Right forelimb (tissue), 1 donor: ENCODE measurements at places on chromosomes 1 and 21.

GRCh38 chr1:155990005-155990739, 11.8 kb upstream of the ARHGEF2 start:
- no peak for DNase-seq

DNA sequence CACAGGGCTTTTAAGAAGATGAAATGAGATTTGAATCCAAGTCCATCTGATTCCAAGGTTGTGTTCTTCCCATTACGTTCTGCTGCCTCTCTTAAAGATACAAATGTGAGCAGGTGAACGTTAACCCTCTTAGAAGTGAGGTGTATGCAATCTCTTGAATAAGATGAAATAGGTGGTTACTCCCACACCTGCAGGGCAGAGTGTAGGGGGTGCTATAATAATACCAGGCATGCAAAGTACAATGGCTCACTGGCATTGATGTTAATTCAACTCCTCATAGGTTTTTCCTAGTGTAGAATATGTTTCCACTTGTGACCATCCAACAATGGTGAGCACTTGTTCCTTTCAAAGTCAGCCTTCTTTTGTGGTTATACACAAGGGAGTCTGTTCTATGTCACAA, 163.0 kb downstream of the ASTN1 start:
- DNase-seq = no peak

DNA sequence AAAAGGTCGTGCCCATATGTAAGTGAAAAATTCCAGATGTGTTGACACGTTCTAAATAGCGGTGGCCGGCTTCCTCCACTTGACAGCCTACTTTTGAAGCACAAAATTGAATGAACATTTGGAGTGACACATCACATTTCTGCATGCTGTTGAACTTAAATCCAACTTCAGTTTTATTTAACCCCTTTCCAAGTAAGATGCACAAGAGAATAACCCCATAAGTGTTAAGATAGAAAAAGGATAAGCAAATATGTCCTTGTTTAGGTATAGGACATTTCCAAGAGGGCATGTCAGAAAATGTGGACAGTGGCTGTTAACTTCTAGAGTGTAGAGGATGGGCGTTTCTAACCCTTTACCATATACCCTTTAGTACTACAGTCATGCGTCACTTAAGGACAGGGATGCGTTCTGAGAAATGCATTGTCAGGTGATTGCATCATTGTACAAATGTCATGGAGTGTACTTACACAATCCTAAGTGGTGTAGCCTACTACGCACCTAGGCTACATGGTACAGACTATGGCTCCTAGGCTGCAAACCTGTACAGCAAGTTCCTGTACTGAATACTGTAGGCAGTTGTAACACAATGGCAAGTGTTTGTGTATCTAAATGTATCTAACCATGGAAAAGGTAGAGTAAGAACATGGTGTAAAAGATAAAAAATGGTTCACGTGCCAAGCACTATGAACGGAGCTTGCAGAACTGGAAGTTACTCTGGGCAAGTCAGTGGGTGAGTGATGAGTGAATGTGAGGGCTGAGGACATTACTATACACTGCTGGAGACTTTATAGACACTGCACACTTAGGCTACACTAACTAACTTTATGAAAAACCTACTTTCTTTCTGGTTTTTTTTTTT, 9.3 kb upstream of the FAM89A start:
- no peak for DNase-seq

DNA sequence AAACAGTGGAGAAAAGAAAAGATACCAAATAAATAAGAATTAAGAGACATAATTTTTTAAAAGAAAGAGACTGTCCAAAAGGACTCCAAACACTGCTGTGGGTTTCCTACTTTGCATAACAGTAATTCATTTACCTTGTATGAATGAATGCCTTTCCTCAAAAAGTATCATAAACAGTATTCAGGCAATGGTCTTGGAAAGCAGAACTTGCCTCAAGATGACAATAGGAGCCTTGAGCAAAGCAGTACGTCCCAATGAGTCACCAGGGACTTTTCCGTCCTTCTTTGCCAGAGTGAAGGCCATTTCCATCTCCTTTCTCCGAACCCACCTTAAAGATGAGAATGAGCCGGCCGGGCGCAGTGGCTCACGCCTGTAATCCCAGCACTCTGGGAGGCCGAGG, 186.4 kb downstream of the ZBTB18 start:
- DNase-seq = no peak

- DNase-seq = no peak
Observed at GRCh38 chr1:176949033-176949662, 215.4 kb downstream of the ASTN1 start.

DNA sequence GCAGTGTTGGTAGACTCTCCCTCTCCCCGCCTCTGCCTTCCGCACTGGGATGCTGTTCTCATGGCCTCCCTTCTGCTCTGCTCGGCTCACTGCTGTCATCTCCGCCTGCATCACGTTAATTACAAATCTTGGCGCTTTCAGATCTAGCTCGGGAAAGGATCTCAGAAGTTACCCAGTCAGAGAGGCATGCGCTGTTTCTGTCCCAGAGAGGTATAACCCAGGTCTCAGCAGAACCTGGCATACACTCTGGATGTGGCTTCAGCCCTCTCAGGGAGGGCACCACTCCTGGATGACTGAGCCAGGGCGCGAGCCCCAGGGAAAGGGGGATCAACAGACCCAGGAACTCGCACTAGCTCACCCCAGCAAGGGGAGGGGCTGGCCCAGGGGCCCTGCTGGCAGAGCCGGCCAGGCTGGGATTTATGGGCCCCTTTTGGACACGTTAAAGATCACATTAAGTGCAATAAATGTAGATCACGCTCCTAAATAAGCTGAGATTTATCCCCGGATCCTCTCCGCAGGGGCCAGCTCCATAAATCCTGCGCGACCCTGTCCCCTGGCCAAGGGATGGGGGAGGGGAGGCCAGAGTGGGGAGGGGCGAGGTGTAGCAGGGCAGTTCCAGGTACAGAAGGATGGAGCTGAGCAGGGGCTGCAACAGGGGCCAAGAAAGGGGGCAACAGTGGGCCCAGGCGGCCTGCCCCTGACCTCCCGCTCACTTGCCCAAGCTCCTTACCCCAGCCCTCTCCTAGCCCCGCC, 101.3 kb upstream of the ZBTB40 start:
- DNase-seq = no peak

GRCh38 chr1:224719716-224720115, 103.6 kb downstream of the CNIH3 start:
- no peak for DNase-seq

DNA sequence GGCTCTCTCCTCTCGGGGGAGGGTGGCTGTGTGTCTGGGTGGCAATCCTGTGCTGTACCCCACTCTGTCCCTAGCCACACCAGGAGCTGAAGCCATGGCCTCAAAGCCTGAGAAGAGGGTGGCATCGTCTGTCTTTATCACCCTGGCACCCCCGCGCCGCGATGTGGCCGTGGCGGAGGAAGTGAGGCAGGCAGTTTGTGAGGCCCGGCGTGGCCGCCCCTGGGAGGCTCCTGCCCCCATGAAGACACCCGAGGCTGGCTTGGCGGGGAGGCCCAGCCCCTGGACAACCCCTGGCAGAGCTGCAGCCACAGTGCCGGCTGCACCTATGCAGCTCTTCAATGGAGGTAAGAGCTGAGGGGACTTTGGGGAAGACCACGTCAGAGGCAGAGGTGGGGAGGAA, 6.3 kb downstream of the FBLIM1 start:
- no peak for DNase-seq

GRCh38 chr1:61741711-61742619, at the start of gene PATJ:
Gene PATJ, plus strand, starts transcription at chr1:61742480. Its CDS starts 20,413 bp downstream, at chr1:61762893.
- DNase-seq = peak; percentile 75

DNA sequence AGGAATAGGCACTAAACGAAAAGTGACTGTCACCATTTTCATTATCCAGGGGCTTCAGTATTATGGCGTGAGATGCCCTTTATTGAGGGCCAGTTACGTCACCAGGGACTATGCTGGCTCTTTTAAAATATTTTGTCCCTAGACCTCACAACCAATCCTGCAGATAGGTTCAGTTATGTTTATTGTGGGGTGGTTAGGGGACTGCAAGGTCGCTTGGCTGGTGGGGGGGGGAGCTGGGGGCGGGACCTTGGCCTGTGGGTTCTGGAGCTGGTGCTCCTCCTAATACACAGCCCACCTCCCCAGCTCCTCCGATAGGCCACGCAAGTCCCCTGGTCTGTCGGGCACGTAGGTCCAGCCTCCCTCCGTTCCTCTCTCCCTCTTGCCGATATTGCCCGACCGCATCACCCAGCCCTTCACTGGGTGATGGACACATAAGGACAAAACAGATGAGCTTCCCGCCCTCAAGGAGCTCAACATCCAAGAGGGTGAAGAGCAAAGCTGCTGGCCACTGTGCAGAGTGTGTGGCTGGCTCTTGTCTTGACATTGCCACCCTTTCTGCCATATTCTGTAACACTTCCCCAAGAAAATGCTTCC, 271.8 kb downstream of the MATN1 start:
- no peak for DNase-seq

DNA sequence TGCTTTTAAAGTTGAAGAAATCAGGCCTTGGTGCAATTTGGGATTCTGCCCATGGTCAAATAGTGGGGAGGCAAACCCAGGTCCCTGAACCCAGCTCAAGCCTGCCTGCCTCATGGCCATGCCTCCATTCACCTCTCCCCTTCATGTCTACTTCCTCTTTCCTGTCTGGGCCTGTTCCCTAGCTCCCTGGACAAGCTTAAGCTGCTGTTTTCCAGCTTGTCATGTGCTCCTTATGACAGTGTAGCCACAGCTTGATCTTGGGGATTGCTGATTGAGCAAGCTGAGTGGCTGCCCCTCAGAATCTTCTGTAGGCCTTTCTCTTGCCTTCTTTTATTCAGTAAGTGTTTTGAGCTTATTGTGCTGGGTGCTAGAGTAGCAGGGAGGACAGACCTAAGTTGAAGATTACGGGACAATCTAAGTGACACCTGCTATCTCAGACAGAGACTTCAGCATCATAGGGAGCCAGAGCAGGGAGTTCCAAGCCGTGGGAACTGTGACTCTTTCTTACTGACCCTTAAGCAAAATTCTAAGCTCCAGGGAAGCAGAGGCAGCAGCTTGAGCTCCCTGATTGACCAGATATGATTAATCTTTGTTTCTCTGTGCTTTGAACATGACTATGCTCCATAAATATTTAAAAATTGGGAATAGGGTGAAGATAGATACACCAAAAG, 520 bp upstream of the MR1 start:
- DNase-seq = no peak

- DNase-seq = no peak
Observed at GRCh38 chr21:45481977-45482898, 60.0 kb downstream of the SLC19A1 start.

GRCh38 chr1:185441605-185442004, 124.6 kb upstream of the IVNS1ABP start:
- no peak for DNase-seq

DNA sequence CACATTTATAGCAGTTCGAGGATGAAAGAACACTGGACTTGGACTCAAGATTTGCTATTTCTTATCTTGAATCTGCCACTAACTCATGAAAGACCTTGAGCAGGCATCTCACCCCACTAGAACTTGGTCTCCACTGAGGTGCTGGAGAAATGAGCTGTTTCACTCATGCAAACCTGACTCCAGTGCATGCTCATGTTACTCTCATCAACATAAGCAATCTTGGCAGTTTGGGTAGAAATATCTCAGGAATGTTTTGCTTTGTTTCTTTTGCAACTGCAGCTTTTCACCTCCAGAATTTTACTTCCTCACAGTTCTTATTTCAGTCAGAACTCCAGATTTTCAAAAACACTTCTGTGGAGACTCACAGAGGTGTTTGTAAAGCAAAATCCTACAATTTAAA, 46.2 kb upstream of the DAB1 start:
- DNase-seq = no peak

DNA sequence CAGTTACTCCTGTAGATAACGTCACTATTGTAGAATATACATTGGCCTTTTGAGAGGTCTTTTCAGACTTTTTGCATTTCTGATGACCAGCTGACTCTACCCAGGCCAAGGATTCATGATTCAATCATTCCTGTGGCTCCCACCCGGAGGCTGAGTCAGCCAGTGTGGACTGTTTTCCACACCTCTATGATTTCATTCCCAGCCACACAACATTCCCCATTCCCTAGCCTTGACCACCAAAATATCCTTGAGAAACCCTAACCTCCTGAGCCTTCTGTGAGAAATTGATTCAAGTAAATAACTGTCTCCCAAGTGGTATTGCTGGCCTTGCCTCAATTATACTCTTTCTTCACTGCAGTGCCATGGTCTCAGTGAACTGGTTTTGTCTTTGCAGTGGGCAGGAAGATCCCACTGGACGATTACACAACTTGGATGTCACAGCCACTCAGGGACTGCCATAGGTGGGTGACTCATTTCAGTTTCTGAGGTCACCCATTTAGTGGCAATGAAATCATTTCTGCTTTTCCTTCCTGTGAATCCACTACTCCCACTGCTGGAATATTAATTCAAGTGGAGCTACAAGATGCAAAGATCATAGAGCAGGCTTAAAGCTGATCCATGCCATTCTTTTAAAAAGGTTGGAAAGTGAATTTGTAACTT, 518.6 kb upstream of the ZP4 start:
- no peak for DNase-seq

DNA sequence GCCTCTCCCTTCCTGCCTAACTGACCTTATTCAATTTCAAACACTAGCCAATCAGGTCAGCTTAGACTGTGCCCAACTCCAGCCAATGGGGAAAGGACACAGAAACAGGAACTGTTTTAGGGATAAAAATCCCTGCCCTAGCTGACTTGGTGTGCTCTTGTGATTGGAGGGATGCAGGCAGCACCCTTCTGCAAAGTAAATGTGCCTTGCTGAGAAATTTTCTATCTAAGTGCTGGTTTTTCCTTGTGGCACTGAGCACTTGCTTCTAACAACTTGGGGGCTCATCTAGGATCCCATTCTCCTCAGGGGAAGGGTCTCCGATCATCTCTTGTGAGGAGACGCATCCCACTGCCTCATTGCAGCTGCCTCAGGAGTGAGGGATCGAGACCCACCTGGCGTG, 10.7 kb upstream of the CD2 start:
- DNase-seq = no peak

GRCh38 chr1:223479718-223480425, 86.7 kb downstream of the CCDC185 start:
- DNase-seq = no peak

DNA sequence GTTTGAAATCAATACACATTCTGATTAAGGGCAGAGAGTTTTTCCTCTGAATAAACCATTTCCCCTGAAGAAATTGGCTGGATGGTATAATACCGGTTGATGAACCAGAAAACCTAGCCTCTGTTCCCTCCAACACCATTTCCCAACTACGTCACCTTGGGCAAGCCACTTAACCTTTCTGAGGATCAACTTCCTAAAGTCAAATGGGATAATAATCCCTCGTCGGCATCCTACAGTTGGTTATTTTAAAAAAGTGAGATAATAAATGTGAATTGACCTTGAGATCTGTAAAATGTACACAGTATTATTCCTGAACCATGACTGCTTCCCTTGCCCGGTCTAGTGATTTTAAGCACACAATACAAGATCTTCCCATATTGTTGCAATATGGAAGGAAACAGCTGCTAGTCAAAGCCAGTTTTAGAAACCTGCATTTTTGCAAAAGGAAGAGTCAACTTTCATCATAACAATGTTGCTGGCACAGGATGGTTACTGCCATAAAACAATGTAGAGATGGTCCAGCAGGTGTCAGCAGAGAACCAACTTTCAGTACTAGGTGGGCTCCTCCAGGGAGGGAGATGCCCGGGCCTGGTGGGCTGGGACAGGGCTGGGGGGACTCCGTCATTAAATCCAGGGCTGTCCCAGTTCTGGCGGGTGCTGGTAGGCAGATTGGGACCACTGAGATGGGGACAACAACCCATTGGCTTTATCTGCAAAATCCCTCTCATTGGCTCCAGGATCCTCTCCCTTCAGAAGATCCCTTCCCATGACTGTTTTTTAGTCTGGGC, 5.2 kb upstream of the HLX start:
- DNase-seq = peak; percentile 79
